Eye (tissue), 1 donor: ENCODE measurements at places on chromosomes 16 and 17.
A peak's percentile ranks its signal among the peaks of the same experiment; 100 is the strongest.

GRCh38 chr17:50425682-50426471 lies at the start of gene ACSF2:
ACSF2 (plus strand) TSS chr17:50426218; CDS start chr17:50426262, 44 bp downstream.
- DNase-seq = peak; percentile 72

DNA sequence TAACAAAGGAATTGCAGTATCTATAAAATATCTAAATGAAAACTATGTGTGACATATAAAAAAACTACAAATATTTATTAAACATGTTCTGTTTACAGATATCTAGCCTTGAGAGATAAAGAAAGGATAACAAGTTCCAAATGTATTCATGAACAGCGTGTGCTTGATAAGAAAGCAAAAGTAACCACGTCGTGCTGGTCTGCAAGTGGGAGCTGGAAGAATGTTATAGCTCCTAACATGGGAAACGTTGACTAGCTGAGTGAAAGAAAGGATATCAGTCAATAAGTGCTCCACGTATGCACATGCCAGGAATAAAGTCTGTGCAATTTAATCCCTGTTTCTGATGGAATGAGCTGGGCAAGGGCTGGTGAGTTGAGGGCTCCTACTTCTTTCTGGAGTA lies 71.2 kb upstream of the CDYL2 start:
- no peak for DNase-seq

DNA sequence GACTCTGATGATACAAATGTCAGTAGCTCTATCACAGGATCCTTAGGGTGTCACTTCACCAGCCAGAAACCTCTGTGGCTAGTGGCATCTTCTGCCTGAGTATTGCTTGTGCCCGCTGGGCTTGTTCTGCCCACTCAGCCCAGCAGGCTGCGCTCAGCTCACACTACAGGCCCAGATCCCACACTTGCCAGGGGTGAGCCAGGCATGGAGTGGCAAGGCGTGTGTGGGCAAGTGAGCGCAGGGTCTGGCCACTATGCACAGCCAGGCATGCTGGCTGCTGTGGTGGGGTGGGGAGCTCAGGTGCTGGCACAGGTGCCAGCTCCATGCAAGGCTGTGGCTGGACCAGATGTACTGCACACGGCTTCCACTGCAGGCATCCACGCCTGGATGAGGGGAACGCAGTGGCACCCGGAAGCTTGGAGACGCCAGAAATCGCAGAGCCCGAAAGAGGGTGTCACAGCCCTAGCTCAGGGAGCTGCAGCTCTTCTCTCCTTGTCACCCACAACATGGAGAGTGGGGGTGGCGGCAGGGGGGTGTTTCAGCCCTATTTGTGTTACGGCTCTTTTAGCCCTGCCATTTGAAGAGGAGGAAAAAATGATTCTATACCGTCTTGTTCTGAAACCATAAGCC lies 10.2 kb downstream of the CFAP97D1 start:
- no peak for DNase-seq

GRCh38 chr17:37261286-37261685 lies 114.5 kb upstream of the C17orf78 start:
- DNase-seq = no peak

GRCh38 chr17:65058593-65058992 lies 2.1 kb upstream of the GNA13 start:
- DNase-seq = no peak

DNA sequence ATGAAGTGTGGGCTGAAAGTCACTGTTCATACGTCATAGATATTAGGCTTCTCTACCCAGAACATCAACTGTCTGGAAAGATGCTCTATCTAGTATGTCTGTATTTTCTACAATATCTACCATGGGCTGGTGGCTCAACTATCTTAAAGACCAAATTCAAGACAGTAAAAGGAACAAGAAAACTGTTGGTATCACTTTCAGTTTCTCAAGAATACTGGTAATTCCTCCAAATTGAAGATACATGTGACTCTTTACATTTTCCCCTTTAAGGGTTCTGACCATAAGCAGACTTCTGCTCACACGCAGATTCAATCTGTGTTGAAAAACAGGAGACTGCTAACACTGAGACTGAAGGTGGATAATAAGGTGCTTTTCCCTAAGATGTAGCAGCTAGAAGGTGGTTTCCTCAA lies 24.2 kb downstream of the XPO6 start:
- no peak for DNase-seq

DNA sequence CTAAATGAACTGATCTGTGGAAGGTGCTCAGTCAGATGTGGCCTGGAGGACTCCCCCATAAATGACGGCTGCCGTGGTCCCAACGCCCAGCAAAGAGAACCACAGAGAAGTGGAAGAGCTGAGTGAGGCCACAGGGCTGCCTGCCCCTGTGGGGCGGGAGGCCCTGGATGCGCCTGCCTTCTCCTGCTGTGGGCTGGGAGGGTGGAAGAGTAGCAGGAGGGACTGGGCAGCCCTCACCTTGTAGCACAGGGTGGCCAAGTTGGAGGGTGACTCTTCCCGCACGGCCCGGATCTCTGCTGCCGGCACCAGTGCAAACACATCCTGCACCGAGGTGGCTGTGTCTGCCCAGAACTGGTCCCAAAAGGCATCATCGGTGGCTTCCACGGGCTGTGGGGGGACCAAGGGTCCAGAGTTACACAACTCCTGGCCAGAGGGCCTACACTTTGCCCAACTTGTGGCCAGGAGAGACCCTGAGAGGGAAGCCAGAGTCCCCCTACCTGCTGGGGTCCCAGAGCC lies 8.3 kb downstream of the HID1 start:
- no peak for DNase-seq

DNA sequence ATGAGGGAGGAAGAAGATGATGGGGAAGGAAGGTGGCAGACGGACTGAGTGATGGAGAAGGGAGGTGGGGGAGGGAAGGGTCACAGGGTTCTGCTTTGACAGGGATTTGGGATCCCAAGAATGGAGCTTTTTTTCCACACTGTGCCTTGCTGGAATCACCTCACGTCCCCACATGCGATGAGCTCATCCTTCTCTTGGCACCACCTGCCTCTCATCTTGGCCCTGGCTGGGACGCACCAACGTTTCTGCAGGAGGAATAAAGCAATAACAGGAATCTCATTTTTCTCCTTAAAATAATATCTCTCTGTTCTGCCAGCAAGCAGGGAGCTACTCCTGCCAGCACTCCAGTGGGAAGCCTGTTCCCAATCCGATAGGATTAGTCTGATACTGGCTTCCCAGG lies 47.8 kb downstream of the MEOX1 start:
- no peak for DNase-seq

- peak; percentile 43 for DNase-seq
Measured at GRCh38 chr17:76912421-76913164, 44.4 kb downstream of the MGAT5B start.

- DNase-seq = peak; percentile 56
Measured at GRCh38 chr16:55832773-55833691, at the start of gene CES1. CES1 (minus strand) TSS chr16:55833096; CDS start chr16:55833055, 41 bp downstream.

GRCh38 chr16:21100447-21100846 lies 50.2 kb downstream of the DNAH3 start:
- DNase-seq = no peak

GRCh38 chr16:75380870-75381269 lies 52.4 kb downstream of the CFDP1 start:
- DNase-seq = no peak

DNA sequence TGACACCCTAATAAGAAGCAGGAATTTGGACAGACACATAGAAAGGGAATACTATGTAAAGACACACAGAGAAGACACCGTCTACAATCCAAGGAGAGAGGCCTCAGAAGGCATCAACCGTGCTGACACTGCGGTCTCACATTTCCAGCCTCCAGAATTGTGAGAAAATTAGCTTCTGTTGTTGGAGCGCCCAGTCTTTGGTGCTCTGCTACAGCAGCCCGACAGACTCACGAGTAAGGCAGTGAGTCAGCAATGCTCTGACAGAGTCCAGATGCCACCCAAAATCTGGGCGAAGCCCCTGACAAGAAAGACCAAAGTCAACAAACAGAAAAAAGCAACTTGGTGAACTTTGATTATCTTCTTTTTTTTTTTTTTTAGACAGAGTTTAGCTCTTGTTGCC lies 32.5 kb upstream of the RAI1 start:
- no peak for DNase-seq

DNA sequence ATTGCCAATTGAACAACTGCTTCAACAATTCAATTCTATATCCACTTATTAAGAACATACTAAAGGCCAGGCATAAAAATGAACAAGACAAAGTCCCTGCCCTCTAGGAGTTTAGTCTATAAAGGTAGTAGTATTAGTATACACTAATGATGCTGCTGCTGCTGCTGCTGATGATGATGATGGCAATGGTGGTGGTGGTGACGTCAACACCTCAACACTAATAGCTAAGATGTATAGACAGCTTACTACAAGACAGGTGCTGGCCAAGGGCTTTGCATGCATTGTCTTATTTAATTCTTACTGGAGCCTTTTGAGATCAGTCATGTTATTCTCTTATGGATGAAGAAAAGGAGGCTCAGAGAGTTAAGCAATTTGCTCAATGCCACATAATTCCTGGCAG lies 164.4 kb upstream of the ASIC2 start:
- DNase-seq = no peak

DNA sequence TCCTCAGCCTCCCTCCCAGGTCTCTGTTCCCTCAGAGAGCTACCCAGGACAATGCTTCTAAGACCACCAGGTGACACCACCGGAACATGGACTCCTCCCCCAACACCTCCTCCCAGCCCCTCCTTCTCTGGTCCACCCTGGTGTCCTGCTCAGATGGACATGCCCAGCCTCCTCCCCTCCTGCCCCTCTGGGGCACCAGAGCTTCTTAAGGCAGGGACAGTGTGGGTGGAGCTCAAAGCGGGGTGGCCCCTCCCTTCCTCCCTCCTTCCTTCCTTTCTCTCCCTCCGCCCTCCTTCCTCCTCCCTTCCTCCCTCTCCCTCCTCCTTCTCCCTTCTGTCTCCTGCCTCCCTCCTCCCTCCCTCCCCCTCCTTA lies 22.7 kb downstream of the TRPV3 start:
- peak; percentile 68 for DNase-seq

DNA sequence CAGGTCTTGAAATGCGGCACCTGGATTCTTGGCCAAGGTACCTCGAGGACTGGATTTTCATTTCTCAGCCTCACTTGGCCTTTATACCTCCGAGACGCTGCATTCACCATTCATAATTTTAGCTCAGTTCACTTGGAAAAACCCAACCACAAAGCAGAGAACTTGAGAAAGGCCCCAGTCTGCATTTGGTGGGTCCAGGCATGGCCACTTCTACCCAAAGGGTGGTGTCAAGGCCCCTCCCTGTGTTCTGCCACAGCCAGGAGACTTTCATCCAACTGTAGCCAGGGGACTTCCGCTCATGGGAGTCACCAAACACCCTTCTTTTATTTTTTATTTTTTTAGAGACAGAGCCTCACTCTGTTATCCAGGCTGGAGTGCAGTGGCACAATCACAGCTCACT lies 14.7 kb upstream of the TVP23A start:
- DNase-seq = no peak

GRCh38 chr16:7090628-7091115 lies 242.0 kb upstream of the RBFOX1 start:
- no peak for DNase-seq
